ENCODE measurements at places on chromosomes 7 and 10.

DNA sequence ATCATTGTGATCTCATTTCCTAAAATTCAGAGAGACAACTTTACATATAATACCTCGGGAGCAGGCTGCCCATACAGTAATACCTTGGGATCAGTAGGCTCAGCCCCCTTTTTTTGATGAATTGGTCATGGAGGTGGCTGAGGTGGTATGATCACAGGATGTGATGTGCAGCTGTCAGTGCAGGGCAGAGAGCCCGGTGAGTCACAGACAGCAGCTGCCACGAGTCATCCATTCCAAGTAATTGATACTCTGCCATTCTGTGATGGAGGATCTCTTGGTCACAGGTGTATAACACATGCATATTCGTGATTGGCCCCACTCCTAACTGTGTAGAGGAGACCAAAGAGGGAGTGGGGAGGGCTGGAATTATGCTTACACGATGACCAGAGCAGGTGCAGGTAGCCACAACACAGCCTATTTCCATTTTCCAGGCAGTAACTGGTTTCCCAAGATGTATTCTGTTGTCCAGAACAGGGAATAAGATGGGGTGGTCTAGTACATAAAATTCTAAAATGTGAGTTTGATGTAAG is 14.1 kb downstream of the NRCAM start:
- DNase-seq: no peak

- no peak for DNase-seq
Observed at GRCh38 chr10:103584216-103585010, 90.9 kb downstream of the NEURL1 start.

GRCh38 chr10:8049865-8050555 is 4.5 kb upstream of the GATA3 start:
- DNase-seq: no peak

GRCh38 chr7:150945853-150946420 is 32.2 kb downstream of the KCNH2 start:
- DNase-seq: peak; percentile 24

- no peak for DNase-seq
Observed at GRCh38 chr7:117349570-117349969, 26.7 kb upstream of the WNT2 start.

DNA sequence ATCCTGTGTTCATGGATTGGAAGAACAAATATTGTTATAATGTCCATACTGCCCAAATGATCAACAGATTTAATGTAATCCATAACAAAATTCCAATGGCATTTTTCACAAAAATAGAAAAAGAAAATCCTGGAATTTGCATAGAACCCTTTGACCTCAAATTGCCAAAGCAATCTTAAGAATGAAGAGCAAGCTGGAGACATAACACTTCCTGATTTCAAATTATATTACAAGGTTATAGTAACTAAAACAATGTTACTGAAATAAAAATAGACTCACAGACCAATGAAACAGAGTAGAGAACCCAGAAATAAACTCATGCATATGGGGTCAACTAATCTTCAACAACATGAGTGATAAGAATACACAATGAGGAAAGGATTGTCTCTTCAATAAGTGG is 302.5 kb downstream of the PHTF2 start:
- DNase-seq: no peak
